ENCODE measurements at places on chromosomes 1 and 21. TPM values are rescaled to one million over a fixed set of nuclear protein-coding genes. Genes with fewer than 3 reads are reported as not detected.

The OR2T10 gene
- not detected for total RNA-seq

The PPM1J gene
- total RNA-seq: 10.1 TPM

The CRYAA gene
- not detected for total RNA-seq

The UBE2U gene
- not detected for total RNA-seq

The RORC gene
- not detected for total RNA-seq

The PRAMEF27 gene
- not detected for total RNA-seq

The SH2D5 gene
- 44.9 TPM for total RNA-seq

The ADAMTS4 gene
- 0.95 TPM for total RNA-seq

The KRTAP19-3 gene
- total RNA-seq: not detected

The KLHDC9 gene
- 6.3 TPM for total RNA-seq

The LDLRAP1 gene
- total RNA-seq: 30.6 TPM

The MCOLN2 gene
- total RNA-seq: 0.27 TPM

The TRIM67 gene
- total RNA-seq: not detected

The TOMM20 gene
- 157 TPM for total RNA-seq

The OR2T1 gene
- not detected for total RNA-seq

The OR2T35 gene
- not detected for total RNA-seq

The S100A14 gene
- total RNA-seq: not detected

The CHRNB2 gene
- total RNA-seq: not detected

The HLX gene
- total RNA-seq: not detected

The RIPPLY3 gene
- total RNA-seq: not detected

The CELA3A gene
- total RNA-seq: not detected

The WLS gene
- 326 TPM for total RNA-seq

The LCE1F gene
- not detected for total RNA-seq

The IQGAP3 gene
- total RNA-seq: 13.4 TPM

The ERRFI1 gene
- 165 TPM for total RNA-seq

The RASSF5 gene
- not detected for total RNA-seq

The DIO1 gene
- total RNA-seq: not detected

The TCHH gene
- not detected for total RNA-seq

The TTC13 gene
- 14.8 TPM for total RNA-seq

The TFF1 gene
- not detected for total RNA-seq

The ECM1 gene
- 44.5 TPM for total RNA-seq

The KPRP gene
- total RNA-seq: not detected

The RGS1 gene
- 79.0 TPM for total RNA-seq

The CTTNBP2NL gene
- total RNA-seq: 14.8 TPM

The FAM177B gene
- total RNA-seq: not detected

The TMPRSS3 gene
- not detected for total RNA-seq

The CSDE1 gene
- total RNA-seq: 190 TPM

The CELA3B gene
- not detected for total RNA-seq

The CHRM3 gene
- total RNA-seq: not detected

The LMX1A gene
- not detected for total RNA-seq

The BEST4 gene
- 2.3 TPM for total RNA-seq

The COL16A1 gene
- total RNA-seq: 50.5 TPM

The C4BPB gene
- total RNA-seq: not detected

The SCNM1 gene
- total RNA-seq: 57.7 TPM

The FLVCR1 gene
- total RNA-seq: 17.0 TPM

The C1QB gene
- not detected for total RNA-seq

The APCS gene
- total RNA-seq: not detected

The SAMSN1 gene
- not detected for total RNA-seq

The OR2L13 gene
- not detected for total RNA-seq

The GJC2 gene
- 1.2 TPM for total RNA-seq

The NUF2 gene
- total RNA-seq: 28.0 TPM

The FAM131C gene
- 1.3 TPM for total RNA-seq

The BECN2 gene
- total RNA-seq: not detected
